Lower leg skin (tissue), 4 donors: ENCODE measurements at places on chromosomes 5 and 9.
A peak's percentile ranks its signal among the peaks of the same experiment; 100 is the strongest.

DNA sequence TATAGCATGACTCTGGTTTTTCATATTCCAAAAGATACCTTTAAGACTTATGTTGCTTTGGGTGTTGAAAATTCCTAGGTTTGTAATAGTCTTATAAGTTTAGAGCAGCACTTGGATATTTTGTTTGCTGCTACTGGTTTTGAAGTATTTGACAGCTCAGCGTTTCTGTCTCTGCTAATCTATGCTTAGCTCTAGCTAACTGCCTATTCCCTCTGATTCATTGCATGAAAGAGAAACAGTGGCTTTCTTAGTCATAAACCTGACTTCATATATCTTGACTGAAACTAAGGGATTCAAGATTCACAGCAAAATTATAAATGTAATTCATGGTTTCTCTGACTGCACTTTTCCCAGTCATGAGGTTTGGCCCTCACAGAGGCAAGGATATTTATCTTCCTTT, 35.6 kb upstream of the ANXA1 start:
- DNase-seq = no peak

- DNase-seq = no peak
These were observed 115.2 kb downstream of the SUSD1 start for GRCh38 chr9:112059966-112060320.

- no peak for DNase-seq
These were observed 9.6 kb downstream of the NDST1 start for GRCh38 chr5:150517272-150518152.

- DNase-seq = no peak
These were observed 70.2 kb downstream of the BASP1 start for GRCh38 chr5:17287501-17288155.

DNA sequence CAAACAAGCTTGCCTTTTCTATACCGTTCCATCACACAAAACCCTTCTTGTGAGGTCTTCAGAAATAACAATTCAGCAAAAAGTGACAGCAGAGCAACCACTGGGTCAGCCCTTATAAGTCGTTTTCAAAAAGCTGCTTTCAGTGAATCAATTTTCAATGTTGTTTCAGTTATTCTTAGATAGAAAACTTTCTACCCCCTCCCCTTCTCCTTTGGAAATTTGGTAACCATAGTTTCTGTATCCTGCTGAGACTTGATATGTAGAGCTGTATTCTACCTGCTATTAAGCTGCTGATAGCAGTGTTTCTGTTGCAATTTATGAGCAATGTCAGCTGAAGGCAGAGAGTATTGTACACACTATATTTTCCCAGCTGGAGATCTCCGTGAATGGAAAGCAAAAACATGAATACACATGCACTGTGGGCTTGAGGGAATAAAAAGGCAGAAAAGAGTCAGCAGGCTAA, 75.7 kb downstream of the ZNF608 start:
- no peak for DNase-seq

GRCh38 chr5:77031891-77032290, 1.7 kb downstream of the AGGF1 start:
- no peak for DNase-seq

DNA sequence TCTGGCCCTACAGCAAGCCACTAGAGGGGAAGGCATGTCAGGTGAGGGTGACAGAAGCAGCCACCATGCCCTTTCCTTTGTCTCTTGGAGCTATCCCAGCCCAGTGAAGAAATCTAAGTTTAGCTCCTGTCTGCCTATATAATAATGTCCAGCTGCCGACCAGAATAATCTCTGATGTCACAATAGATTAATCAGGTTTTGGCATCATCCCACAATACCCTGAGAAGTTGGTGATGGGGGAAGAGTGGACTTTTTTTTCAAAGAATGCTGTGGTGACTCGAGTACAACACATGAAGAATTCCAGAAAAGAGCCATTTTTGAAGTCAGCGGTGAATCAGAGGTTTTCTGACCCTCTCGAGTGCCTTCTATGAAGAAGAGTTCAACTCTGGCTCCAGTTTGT, 1.7 kb upstream of the TSLP start:
- DNase-seq = no peak

DNA sequence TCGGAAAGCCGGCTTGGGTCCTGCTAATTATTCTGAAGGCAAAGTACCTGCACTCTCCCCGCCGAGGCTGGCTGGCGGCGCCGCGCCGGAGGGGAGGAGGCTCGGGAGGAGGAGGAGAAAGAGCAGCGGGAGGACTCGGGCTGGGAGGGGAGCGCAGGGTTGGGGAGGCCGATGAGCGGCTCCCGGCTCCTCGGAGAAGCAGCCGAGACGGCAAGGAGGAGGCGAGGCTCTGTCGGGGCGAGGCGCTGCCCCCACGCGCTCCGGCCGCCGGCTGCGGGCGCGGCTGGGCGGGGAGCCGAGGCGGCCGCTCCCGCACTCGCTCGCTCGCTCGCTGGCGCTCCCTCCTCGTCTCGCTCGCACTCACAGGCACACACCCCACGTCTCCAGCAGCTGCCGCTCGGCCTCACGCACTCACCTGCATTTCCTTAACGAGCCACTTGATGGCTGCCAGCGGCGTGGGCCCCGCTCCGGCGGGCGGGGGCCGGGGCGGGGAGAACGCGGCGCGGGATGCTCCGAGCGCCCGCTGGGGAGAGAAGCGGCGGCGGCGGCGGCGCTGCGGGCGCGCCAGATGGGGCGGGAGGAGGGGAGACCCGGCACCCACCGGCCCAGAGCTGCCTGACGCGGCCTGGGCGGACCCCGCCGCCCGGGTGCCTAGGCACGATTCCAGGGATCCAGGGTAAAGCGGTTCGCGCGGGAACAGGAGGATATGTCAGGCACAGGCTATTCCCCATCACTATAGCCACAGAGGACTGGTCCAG, at the start of gene PTPRD:
PTPRD (minus strand) TSS at position 362 of the 758 bp plus-strand sequence.
- DNase-seq = peak; percentile 78

- no peak for DNase-seq
These were observed 44.0 kb downstream of the FREM1 start for GRCh38 chr9:14866200-14866749.

GRCh38 chr5:14041528-14042192, 97.2 kb upstream of the DNAH5 start:
- DNase-seq = no peak

DNA sequence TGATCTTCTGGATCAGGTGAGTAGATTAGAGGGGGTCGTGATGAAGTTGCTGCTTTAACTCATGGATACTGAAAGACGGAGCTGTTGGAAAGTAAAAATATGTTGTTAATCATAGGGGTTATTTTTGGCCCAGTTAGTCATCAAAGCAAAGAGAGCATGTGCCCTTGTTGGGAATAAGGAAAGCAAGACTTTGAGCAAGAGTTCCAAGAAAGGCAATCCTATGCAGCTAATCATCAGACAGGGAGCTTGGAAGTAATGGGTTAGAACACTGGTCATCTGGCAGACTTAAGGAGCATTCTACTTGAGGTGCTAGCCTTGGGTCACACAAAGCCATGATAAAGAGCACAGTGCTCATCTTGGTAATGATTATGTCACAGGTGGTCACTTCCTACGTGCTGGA, 18.3 kb downstream of the ASPN start:
- DNase-seq = no peak

- DNase-seq = no peak
These were observed 8.4 kb downstream of the PCYOX1L start for GRCh38 chr5:149366169-149366729.

GRCh38 chr5:92554447-92555085, 1026.5 kb downstream of the NR2F1-AS1 start:
- DNase-seq = no peak

DNA sequence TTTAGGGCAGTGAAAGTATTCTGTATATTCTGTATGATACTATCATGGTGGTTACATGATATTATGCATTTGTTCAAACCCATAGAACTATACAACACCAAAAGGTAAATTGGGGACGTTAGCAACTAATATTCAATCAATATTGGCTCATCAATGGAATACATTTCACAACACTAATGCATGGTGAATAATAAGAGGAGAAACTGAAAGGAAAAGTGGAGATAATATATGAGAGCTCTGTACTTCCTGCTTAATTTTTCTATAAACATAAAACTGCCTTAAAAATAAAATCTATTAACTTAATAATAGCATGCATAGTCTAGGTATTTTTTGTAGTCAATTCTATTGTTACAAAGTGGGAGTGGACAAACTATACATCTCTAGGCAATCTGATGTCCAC, 66.3 kb downstream of the TRIM32 start:
- no peak for DNase-seq

- DNase-seq = no peak
These were observed 27.2 kb downstream of the CSF2 start for GRCh38 chr5:132100672-132101261.

DNA sequence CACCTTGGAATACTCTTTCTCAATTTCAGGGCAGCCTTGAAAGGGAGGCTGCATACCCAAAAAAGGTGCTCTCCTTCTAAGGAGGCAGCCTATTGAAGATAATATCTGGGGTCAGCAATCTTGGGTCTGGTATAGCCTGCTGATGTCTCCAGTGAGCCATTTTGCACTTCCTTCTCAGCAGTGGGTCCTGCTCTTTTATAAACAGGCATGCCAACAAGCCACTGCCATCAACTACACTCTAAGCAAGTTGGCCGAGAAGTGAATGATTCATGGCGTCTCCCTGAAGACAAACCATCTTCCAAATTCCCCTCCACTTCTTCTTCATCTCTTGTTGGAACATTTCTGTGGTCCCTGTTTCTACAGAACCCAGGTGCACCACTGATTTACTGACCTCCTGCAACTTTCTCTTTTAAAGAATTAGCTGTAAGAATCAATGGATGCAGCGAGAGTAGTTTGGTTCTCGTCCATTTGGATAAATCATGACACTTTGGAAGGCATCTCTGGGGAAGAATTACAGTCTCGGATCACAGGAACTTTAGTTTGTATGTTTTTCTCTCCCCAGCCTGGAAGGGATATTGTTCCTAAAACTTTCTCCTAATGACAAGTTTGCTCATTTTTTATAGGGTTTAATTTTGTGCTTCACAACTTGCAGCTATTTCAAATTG, 108.3 kb downstream of the INSYN2B start:
- DNase-seq = no peak
